ENCODE measurements at places on chromosomes 12 and 14. TPM values are rescaled to one million over a fixed set of nuclear protein-coding genes. Genes with fewer than 3 reads are reported as not detected.

GRCh38 chr14:56324454-56324853, 206.2 kb downstream of the PELI2 start:
- no peaks in the 10 kb centered on the region for H3K27me3 ChIP-seq
- DNase-seq: no peak

DNA sequence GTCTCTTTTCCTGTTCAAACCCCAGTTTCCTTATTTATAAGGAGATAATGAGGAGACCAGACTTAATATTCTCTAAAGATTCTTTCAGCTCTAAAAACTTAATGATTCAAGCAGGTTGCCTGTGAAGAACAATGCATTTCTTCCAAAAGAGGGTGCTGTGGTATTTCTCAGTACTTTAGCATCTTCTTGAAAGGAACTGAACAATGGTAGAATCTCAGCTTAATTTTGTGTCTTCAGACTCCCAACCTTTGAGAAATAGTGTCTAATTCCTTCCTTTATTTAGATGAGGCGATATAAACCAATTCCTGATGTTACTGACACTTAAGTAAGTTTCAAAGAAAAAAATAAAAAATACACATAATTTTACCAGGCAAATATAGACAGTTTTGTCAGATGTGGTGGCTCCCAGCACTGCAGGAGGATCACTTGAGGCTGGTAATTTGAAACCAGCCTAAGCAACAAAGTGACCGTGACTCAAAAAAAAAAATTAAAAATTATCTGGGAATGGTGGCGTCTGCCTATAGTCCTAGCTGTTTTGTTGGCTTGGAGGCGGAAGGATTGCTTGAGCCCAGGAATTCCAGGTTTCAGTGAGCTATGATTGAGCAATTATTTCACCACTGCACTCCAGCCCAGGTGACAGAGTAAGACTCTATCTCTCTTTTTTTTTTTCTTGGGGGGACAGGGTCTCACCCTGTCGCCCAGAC, 76.9 kb upstream of the PSMA6 start:
- no peak overlapping the region for H3K4me3 ChIP-seq
- H3K4me1 ChIP-seq: peaks cover 9% of the 10 kb centered on the region
- H3K36me3 ChIP-seq: peaks cover 13% of the 10 kb centered on the region
- peak overlapping the region; percentile 2 for H3K27ac ChIP-seq
- DNase-seq: no peak
- H3K27me3 ChIP-seq: no peaks in the 10 kb centered on the region

DNA sequence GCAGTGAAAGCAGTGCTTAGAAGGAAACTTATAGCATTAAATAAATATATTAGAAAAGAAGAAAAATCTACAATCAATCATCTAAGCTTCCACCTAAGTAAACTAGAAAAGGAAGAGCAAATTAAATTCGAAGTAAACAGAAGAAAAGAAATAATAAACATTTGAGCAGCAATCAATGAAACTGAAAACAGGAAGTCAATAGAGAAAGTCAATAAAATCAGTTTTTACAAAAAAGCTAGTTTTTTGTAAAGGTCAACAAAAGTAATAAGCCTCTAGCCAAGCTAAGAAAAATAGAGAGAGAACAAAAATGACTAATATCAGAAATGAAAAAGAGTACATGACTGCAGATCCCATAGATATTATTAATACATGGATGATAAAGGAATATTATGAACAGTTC, 34.2 kb upstream of the KTN1 start:
- H3K4me1 ChIP-seq: no peaks in the 10 kb centered on the region
- H3K27ac ChIP-seq: no peak overlapping the region
- DNase-seq: no peak
- H3K4me3 ChIP-seq: no peak overlapping the region

Gene AVPR1A
- not detected for total RNA-seq

DNA sequence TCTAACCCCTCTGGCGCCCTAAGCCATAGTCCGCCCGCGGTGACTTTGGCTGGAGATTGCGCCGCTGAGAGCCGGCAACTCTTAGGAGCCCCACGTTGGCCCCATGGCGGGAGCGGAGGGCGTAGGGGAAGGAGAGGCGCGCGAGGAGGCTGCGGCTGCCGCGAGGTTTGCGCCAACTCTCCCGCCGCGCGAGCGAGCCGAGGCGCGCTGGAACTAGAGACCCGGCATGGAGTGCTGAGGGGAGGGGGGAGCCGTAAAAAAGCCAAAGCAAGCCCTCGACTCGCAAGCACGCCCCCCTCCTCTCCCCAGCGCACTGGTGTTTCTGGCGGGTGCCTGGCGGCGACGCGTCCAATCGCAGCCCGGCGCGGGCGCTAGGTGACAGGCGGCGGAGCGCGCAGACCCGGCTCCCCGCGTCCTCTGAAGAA, at the start of gene SYT10:
Gene SYT10, minus strand, starts transcription at position 233 of the 425 bp plus-strand sequence. CDS start 297 bp downstream, outside the sequence.
- H3K36me3 ChIP-seq: no peaks in the 10 kb centered on the region
- peaks cover 4% of the 10 kb centered on the region for H3K4me1 ChIP-seq
- DNase-seq: peak; percentile 32
- peak within 1 kb of the TSS; percentile 78 for H3K4me3 ChIP-seq
- H3K27ac ChIP-seq: no peak within 1 kb of the TSS

Gene WDHD1
- total RNA-seq: 35.1 TPM

Gene TEX52
- not detected for total RNA-seq

DNA sequence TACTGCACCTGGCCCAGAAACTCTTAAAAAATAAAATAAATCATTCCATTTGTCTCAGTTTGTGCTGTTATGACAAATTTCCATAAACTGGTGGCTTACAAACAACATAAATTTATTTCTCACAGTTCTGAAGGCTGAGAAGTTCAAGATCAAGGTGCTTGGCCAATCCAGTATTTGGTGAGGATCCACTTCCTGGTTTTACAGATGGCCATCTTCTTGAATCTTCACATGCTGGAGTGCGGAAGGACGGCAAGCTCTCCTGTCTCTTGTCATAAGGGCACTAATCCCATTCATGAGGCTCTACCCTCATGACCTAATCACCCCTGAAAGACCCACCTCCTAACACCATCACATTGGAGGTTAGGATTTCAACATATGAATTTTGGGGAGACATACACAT, 29.9 kb upstream of the MYBPC1 start:
- no peak overlapping the region for H3K27ac ChIP-seq
- H3K27me3 ChIP-seq: peaks cover 2% of the 10 kb centered on the region
- no peak for DNase-seq
- H3K4me3 ChIP-seq: no peak overlapping the region
- no peaks in the 10 kb centered on the region for H3K36me3 ChIP-seq
- no peaks in the 10 kb centered on the region for H3K4me1 ChIP-seq

GRCh38 chr12:32322354-32322753, 77.0 kb upstream of the FGD4 start:
- no peaks in the 10 kb centered on the region for H3K36me3 ChIP-seq
- H3K27me3 ChIP-seq: no peaks in the 10 kb centered on the region
- no peak for DNase-seq
- H3K27ac ChIP-seq: no peak overlapping the region

- no peak for DNase-seq
- no peak overlapping the region for H3K4me3 ChIP-seq
- no peaks in the 10 kb centered on the region for H3K27me3 ChIP-seq
- no peaks in the 10 kb centered on the region for H3K4me1 ChIP-seq
Measured at GRCh38 chr14:36859119-36859518, 197.5 kb downstream of the PAX9 start.

Gene KRT85
- total RNA-seq: not detected

GRCh38 chr12:119565404-119565803, 28.2 kb upstream of the TMEM233 start:
- no peak for DNase-seq
- no peaks in the 10 kb centered on the region for H3K36me3 ChIP-seq
- H3K4me1 ChIP-seq: no peaks in the 10 kb centered on the region
- H3K27ac ChIP-seq: no peak overlapping the region
- H3K27me3 ChIP-seq: no peaks in the 10 kb centered on the region

DNA sequence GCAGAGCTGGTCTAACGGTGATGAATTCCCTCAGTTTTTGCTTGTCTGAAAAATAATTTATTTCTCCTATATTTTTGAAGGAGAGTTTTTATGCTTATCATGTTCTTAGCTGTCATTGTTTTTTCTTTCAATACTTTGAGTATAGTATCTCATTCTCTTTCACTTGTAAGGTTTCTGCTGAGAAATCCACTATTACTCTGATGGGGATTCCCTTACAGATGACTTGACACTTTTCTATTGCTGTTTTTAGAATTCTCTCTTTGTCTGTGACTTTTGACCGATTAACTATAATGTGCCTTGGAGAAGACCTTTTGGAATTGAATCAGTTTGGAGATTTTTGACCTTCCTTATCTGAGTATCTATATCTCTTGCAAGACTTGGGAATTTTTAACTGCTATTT, 139.6 kb downstream of the PRKD1 start:
- DNase-seq: no peak
- no peaks in the 10 kb centered on the region for H3K36me3 ChIP-seq
- no peak overlapping the region for H3K27ac ChIP-seq
- H3K4me1 ChIP-seq: no peaks in the 10 kb centered on the region
- no peak overlapping the region for H3K4me3 ChIP-seq
- H3K27me3 ChIP-seq: no peaks in the 10 kb centered on the region

DNA sequence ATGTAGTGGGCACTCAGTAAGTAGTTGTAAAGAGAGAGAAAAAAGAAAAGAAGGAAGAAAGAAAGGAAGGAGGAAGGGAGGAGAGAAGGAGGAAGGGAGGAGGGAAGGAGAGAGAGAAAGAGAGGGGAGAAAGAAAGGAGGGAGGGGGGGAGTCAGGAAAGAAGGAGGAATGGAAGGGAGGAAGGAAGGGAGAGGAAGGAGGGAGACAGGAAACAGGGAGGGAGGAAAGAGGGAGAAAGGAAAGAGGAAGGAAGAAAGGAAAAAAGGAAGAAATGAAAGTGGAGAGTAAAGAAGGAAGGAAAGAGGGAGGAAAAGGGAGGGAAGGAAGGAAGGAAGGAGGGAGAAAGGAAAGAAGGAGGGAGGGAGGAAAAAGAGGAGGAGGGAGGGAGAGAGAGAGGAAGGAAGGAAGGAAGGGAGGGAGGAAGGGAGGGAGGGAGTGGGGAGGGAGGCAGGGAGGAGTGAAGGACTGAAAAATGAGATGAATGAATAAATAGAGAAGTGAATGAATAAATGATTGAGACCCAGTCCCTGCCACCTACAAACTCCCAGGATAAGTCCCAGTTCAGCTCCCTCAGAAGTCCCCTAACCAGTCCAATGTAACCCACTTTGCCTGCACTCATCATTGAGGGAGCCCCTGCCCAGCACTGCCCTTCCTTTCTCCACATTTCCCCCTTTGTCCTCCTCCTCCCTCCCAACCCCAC, 739.0 kb upstream of the TBX3 start:
- DNase-seq: no peak
- no peaks in the 10 kb centered on the region for H3K27me3 ChIP-seq
- H3K4me3 ChIP-seq: no peak overlapping the region
- H3K27ac ChIP-seq: no peak overlapping the region
- no peaks in the 10 kb centered on the region for H3K4me1 ChIP-seq

Gene DLGAP5
- total RNA-seq: 84.8 TPM

DNA sequence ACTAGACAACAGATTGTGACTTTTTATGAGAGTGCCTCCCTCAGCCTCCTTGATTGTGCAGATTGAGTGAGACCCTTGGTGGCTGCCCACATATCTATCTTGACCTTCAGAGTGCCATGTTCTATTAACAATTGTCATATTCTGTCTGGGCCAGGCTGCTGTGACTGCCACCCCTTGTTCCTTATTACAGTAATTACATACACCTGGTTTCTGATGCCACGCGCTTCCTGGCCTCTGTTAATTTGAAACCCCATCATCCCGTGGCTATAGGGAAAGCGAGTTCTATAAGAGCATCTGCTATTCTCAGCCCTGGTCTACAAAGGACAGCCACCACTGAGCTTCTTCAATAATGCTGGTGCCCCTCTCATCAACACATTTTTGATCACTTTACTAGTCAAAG, 228.7 kb downstream of the PCNX1 start:
- H3K27ac ChIP-seq: no peak overlapping the region
- H3K4me3 ChIP-seq: no peak overlapping the region
- DNase-seq: no peak
- H3K36me3 ChIP-seq: no peaks in the 10 kb centered on the region

GRCh38 chr12:15697201-15697600, 92.0 kb downstream of the EPS8 start:
- no peak overlapping the region for H3K27ac ChIP-seq
- H3K36me3 ChIP-seq: peaks cover 7% of the 10 kb centered on the region
- DNase-seq: no peak
- H3K4me1 ChIP-seq: peaks cover 27% of the 10 kb centered on the region
- no peak overlapping the region for H3K4me3 ChIP-seq
- peaks cover 7% of the 10 kb centered on the region for H3K27me3 ChIP-seq

DNA sequence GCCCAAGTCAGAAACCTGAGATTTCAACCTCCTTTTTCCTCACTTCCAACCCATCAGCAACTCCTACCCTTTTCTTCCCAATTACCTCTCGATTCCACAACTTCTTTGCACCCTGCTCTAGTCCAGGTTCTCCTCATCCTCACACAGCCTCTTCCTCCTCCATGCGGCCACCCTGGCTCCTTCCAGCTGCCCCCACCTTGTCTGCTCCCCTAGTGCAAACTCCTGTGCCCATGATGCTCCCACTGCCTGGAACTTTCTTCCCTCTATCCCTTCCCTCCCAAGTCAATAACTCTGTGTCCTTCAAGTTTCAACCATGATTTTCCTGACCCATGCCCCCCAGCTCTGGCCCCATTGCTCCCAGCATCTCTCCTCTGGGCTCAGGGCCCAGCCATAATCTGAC, 17.3 kb downstream of the SELPLG start:
- H3K27ac ChIP-seq: peak overlapping the region; percentile 89
- DNase-seq: no peak
- peak overlapping the region; percentile 76 for H3K4me3 ChIP-seq
- peaks cover 23% of the 10 kb centered on the region for H3K36me3 ChIP-seq
- H3K27me3 ChIP-seq: no peaks in the 10 kb centered on the region

DNA sequence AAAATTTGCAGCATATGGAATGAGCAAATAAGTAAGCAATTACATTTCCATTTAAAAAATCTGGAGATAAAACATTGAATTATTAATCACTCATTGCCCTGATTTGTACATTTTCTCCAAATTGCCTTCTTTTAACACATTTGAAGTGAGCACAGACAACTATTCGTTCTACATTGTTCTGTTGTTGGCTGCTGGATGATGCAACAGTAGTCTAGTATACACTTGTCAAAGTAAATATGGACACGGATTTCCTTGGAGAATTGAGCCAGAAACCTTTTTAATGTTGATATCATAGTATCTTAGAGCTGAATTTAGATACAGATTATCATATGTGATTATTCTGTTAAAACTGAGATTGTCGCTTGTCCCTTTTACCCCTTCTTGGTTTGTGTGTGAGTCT, 188.2 kb downstream of the FUT8 start:
- DNase-seq: no peak
- no peaks in the 10 kb centered on the region for H3K27me3 ChIP-seq
- no peak overlapping the region for H3K27ac ChIP-seq
- H3K4me1 ChIP-seq: peaks cover 4% of the 10 kb centered on the region

DNA sequence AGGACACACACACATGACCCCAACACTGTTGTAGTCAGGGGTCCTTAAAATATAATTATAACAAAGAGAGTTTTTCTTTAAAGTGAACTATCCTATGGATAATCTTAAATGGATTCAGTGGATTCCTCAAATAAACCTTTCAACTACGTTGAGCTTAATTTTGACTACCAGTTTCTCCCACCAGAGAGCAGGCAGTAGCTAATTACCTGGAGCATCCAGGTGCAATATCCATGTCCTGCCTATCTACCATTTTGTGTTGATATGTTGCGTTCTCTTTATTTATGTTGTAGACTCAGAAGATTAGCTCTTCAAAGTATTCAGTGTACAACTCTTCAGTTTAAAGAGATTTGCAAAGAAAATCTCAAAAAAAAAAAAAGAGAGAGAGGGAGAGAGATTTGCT, 127.2 kb upstream of the GZMB start:
- no peaks in the 10 kb centered on the region for H3K36me3 ChIP-seq
- peaks cover 21% of the 10 kb centered on the region for H3K27me3 ChIP-seq
- no peak overlapping the region for H3K27ac ChIP-seq

GRCh38 chr14:85625925-85626585, 96.1 kb downstream of the FLRT2 start:
- no peak for DNase-seq
- H3K27ac ChIP-seq: no peak overlapping the region
- H3K27me3 ChIP-seq: no peaks in the 10 kb centered on the region
- no peak overlapping the region for H3K4me3 ChIP-seq

Gene TMPRSS12
- total RNA-seq: not detected
